Activated CD4-positive, alpha-beta T cell treated with anti-CD3 and anti-CD28 coated beads, Interleukin-2, amount 10 ng/mL, durations not matched to agents 7 days and 5 days (primary cell): ENCODE measurements at places on chromosomes 1 and 21.

GRCh38 chr1:66777831-66778230 lies 23.2 kb downstream of the INSL5 start:
- no peak for DNase-seq

DNA sequence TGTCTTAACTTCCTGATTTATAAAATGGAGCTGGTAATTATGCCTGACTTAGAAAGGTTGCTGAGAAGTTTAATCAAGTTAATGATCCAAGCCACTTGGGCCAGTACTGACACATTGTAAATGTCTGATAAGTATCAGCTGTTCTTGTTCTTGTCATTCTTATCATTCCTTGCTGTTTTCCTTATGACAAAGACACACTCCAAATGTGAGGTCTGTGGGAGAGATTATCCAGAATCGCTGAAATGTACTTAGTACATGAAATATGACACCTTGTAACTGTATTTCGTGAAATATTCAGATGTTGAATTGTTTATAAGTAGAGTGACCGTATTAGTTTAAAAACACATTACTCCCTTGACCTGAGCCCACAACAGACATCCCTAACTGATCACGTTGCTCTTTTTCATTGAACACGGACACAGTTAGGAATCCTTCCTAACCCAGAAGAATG lies 6.1 kb downstream of the AADACL4 start:
- DNase-seq, result no peak

GRCh38 chr1:162028726-162029125 lies 5.1 kb upstream of the OLFML2B start:
- DNase-seq, result no peak

DNA sequence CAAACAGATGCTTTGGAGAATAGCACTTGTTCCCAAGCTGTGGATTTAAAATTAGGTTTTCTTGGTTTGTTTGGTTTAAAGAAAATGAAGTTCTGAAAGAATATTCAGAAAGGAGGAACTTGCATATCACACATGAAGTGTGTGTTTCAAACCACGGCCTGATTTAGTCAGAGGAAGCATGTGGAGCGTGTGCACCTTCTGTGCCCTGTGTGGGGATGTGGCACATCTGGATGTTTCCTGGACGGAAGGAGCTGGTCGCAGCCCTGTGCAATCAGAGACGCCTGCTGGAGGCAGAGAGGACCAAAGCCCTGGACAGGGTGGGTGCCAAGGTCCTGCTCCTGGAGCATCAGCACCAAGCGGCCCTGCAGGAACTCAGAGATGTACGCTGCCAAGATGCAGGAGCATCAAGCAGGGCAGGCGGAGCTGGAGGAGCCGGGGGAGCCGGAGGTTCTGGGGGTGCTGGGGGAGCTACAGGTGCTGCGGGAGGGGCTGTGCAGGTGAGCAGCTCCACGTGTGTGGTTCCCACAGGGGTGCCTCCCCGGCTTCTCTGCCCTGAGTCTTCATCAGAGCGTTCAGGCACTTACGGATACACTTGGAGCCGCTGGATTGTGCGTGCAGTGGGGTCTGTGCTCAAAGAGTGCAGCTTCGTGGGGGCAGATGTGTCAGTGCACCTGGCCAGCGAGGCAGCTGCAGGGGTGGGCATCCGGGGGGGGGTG lies 45.7 kb downstream of the PCNT start:
- DNase-seq, result no peak

DNA sequence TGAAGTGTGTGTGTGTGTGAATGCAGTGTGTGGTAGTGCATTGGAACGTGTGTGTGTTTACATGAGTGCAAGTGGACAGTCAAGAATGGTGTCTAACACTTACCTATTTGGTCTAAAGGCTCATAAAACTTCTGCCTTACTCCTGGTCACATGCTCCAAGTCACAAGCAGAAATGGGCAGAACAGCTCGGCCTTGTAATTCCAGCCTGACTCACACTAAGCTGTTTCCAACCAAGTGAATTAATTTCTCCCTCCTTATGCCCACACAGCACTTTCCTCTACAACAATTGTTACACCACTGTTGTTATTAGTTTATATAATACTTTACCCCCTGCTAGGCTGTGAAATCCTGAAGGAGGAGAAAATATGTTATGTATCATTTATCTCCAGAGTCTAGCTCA lies 43.8 kb downstream of the DDR2 start:
- DNase-seq, result no peak
